Caudate nucleus (tissue), 63 donors: ENCODE measurements at places on chromosomes 11 and 22.

DNA sequence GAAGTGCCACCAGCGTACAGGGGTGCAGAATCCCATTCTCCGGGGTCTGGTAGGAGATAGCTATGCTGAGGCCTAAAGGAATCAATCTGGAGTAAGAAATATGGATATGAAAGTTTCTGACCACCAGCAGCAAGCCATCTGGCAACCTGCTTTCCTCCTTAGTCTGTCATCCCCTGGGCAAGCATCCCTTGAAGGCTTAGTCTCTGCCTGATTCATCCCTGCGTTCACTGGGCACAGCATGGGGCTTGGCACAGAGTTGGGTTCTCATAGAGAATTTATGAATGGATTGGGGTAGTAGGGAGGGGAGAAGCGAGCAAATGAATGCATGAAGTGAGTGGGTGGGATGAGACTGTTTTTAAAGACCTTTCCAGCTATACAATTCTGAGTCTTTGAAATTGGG lies 85.8 kb upstream of the NARS2 start:
- DNase-seq: no peak

DNA sequence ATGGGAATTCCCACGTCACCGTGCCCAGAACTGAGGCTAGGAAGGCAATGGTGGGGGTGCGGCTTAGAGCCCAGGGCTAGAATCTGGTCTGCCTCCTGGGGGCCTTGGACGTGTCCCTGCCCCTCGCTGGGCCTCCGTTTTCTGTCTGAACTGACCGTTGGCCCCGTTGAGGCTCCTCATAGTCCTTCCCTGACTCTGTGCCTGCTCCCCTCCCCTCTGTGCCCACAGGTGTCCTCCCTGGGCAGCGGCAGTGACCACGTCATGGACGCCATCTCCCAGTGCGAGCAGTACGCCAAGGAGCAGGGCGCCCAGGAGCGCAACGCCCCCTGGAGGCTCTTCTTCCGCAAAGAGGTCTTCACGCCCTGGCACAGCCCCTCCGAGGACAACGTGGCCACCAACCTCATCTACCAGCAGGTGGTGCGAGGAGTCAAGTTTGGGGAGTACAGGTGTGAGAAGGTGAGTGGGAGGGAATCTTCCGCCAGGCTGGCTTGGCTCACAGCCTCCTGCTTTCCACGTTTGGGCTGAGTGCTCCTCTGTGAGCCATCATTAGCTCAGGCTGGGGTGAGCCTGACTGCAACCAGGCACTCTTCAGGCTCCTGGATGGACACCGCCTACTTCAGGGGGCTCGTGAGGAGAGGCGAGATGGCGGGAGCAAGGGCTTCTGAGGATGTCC lies 63.9 kb downstream of the MYO7A start:
- no peak for DNase-seq

- DNase-seq: no peak
Observed at GRCh38 chr22:47086596-47087248, 324.3 kb downstream of the TBC1D22A start.

DNA sequence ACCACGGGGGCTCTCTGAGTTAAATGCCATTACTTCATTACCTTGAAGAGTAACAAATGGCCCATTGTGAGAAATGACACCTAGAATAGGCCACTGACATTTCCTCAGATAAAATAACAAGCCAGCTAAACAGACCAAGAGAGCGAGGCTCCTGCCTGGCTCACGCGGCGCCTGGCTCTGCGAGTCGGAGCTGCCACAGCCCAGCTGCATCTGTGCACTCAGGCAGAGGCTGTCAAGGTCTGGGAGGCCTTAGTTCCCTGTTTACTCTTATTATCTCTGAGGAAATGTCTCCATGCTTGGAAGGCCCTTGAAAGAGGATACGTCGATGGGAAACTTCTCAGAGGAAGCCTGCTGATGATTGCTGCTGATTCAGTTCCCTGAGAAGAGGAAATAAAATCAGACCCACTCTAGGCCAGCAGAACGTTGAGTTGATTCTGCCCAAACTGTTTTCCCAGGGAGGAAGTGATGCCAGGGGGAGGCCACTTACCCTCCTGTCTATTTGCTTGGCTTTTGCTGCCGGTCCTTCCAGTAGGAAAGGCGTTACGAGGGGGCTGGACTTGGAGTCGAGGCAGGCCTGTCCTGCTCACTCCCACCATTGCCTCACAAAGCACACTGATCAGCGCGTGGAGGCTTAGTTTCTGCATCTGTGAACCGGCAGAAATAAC lies 208.8 kb downstream of the TBC1D22A start:
- DNase-seq: no peak

DNA sequence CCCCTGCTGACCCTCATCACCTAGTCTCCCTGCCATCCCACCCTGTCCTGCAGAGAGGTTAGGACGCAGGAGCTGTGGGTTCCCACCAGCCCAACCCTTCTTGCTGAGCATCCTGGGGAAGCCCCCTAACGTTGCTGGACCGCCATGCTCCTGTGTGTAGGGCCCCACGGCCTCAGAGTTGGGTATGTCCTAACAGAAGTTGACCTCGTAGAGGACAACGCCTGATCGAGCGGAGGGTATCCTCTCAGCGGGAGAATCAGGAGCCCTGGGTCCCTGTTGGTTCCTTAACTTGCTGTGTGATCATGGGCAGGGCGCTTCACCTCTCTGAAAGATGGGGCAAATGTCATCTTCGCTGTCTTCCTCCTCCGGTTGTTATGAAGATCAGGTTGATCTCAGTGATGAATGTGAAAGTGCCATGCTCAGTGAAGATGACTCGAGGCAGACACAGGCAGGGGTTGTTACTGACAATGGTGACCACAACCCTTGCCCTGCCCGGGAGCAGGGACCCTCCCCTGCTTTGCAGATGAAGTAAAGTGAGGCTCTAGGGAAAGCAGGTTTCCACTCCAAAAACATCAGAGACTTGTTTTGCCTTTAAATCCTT lies 19.3 kb upstream of the CD5 start:
- DNase-seq: no peak

DNA sequence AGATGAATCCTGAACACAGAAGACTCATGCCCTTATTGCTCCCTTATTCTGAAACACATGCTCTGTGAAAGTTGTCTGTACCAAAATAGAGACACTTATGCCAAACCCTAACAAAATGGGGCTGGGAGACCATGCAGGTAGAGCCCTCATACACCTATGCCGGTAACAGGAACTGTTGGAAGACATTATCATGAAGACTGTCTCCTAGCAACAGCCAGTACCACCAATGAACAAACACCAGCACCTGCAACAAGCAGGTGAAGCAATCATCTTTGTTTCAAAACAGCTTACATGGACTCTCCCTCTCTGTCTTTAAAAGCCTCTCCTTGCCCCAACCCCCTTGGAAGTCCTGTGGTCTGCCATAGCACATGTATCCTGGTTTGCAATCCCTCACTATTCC lies 17.2 kb downstream of the SLC5A4 start:
- no peak for DNase-seq

DNA sequence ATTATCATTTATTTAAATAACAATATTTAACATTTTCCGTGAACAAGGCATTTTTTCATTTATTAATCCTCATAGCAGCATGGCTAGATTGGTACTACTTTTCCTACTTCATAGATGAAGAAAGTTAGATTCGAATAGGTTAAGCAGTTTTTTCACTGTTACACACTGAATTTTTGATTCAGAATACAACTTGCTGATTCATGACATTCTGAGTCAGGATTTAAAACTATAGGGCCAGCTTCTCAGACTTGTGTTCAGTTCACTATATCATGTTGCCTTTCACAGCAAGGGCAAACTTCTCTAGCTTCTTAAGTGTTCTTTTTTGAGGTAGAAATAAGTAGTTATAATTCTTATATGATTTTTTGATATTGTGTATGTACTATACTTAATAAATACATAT lies 31.5 kb downstream of the CYP2R1 start:
- DNase-seq: no peak

- DNase-seq: no peak
Observed at GRCh38 chr22:26923531-26923930, 266.1 kb downstream of the MIAT start.
